Hematopoietic multipotent progenitor cell (in vitro differentiated cells): ENCODE measurements at places on chromosomes 3 and 15.

DNA sequence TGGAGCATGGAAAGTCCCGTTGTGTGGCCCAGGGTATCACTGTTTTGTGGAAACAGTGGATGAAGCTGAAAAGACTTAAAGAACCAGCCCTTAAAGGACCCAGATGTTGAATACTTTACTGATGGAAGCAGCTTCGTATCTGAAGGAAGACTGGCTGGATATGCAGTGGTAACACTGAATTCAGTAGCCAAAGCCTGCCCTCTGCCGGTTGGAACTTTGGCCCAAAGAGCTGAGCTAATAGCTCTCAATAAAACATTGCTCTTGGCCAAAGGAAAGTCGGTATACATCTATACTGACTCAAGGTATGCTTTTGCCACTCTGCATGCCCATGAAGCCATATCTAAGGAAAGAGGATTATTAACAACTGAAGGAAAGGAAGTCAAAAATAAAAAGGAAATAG, 885.4 kb downstream of the PDCD6IP start:
- peak; percentile 29 for DNase-seq

GRCh38 chr3:191592105-191592504, 131.1 kb downstream of the PYDC2 start:
- no peak for DNase-seq

DNA sequence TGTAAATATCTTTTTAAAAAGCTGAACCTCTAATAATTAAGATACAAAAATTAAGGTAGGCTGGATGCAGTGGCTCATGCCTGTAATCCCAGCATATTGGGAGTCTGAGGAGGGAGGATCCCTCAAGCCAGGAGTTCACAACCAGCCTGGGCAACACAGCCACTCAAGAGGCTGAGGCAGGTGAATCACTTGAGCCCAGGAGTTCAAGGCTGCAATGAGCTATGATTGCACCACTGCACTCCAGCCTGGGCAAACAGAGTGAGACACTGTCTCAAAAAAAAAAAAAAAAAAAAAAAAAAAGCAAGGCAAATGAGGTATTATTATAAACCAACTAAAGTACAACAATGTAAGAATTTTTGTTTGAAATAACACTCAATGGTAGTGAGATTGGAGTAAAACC, 47.6 kb downstream of the EFHB start:
- no peak for DNase-seq

DNA sequence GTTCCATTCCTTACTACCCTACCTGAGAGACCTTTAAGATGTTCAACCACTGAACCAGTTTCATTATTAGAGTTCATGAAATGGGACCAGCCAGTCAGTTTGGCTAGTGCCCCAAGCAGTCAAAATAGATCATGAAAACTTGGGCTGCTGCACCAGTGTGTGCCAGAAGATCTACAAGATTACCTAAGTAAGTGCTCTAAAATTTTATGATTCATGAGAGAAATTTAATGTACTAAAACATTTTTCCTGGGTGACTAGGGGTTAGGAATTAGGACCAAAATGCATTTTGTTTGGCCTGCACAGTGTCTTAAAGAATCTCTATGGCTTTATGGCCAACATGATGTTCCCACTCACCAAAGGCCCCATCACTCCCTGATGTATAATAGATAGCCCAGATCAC, 214.7 kb downstream of the ATP8B4 start:
- no peak for DNase-seq

- DNase-seq, result no peak
Measured at GRCh38 chr15:56082263-56082761, 88.9 kb upstream of the NEDD4 start.

DNA sequence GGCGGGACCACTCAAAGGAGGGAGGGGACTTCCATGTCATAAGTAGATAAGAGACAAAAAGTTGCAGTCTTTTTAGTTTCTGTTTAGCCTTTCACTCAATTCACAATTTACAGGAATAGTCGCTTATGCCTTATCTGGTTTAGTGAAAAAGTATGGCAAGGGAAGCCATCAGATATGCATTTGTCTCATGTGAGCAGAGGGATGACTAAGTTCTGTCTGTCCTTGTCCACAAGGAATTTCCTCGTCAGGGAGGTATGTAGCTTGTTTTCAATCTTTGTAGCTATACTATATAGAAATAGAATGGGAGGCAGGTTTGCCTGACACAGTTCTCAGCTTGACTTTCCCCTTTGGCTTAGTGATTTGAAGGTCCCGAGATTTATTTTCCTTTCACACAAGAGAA, 882.8 kb downstream of the NAALADL2 start:
- DNase-seq, result no peak

DNA sequence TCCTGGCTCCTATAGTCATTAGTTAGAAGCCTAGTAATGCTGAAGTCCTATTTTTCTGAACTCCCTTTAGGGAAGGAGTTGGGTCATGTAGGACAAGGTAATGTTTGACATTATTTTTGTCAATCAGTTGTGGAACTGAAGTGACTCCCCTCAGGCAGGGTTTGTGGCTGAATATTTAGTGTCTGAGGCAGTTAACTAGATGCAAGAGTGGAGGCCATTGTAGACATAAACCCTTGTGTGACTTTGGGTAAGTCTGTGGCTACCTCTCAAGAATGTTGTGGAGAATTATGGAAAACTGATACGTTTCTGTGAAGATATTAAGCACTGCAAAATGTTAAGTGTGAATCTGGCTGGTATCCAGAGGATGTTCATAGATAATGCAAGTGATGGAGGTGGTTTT, 125.2 kb upstream of the PHLDB2 start:
- no peak for DNase-seq

DNA sequence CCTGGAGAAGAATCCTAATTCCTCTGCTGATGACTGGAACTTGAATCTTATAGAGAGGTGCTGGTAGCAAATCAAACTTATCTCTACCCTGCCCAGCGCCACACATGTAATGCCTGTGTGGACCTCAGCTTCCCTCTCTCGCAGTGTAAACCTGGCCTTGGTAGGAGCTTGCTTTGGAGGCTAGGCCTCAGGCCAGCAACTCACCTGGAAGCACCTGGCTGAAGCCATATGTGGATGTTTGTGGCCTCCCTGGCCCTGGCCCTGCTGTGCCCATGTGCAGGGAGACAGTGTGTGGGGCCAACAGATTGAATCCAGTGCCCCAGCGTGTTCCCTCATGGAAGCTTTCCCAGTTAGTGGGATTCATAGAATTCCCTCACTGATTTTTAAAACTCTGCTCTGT, 8.4 kb downstream of the TTC21A start:
- no peak for DNase-seq

DNA sequence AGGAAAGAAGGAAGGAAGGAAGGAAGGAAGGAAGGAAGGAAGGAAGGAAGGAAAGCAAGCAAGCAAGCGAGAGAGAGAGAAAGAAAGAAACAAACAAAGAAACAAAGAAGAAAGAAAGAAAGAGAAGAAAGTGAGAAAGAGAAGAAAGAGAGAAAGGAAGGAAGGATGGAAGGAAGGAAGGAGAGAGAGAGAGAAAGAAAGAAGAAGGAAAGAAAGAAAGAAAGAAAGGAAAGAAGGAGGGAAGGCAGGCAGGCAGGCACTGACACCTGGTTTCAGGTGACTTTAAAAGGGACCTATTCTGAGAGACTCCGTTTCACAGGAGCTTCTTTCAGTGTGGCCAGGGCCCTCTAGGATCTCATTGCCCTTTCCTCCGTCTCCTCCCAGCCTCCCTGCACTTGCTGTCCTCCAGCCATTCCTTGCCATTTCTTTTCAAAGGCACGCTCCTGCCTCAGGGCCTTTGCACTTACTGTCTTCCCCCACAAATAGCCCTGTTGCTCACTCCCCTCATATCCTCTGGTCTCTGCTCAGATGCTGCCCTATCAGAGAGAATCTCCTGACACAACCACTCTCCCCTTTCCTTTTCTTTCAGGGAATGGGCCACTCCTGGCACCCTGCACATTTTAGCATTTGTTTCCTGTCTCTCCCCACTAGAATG, 31.5 kb downstream of the IL12A start:
- DNase-seq, result no peak

GRCh38 chr3:153783106-153783505, 338.1 kb upstream of the ARHGEF26 start:
- no peak for DNase-seq

- DNase-seq, result no peak
Measured at GRCh38 chr3:126958638-126959085, 24.3 kb upstream of the PLXNA1 start.

GRCh38 chr3:187002915-187003314, 72.6 kb downstream of the ST6GAL1 start:
- DNase-seq, result no peak

DNA sequence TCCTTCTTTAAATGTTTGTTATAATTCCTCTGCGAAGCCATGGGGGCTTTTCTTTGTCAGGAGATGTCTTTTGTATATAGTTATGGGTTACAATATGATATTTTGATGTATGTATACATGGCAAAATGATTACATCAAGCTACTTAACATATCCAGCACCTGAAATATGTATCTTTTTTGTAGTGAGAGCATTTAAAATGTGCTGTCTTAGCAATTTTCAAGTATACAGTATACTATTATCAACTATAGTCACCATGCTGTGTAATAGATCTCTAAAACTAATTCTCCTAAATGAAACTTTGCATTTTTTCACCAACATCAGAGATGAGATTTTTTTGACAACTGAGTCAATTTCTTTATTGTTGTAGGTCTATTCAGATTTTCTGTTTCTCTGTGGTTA, 77.2 kb downstream of the STXBP5L start:
- no peak for DNase-seq

GRCh38 chr3:128369121-128369703, 97.5 kb downstream of the DNAJB8 start:
- DNase-seq, result no peak

DNA sequence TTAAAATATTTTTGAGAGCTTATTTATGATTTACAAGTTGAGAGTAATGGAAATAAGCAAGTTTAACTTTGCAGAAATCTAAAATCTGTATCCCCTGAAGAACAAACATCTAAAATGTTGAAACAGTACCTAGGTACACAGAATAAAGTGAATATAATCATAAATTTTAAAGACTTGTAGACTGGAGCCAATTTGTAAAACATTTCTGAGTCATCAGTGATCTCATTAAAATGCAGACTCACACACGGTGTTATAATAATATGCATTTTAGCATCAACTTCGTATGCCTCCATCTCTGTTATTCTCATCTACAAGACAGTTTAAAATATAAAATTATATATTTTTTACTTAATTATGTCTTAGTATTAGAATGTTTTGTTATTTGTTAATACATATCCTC, 399.5 kb upstream of the GOLIM4 start:
- no peak for DNase-seq

DNA sequence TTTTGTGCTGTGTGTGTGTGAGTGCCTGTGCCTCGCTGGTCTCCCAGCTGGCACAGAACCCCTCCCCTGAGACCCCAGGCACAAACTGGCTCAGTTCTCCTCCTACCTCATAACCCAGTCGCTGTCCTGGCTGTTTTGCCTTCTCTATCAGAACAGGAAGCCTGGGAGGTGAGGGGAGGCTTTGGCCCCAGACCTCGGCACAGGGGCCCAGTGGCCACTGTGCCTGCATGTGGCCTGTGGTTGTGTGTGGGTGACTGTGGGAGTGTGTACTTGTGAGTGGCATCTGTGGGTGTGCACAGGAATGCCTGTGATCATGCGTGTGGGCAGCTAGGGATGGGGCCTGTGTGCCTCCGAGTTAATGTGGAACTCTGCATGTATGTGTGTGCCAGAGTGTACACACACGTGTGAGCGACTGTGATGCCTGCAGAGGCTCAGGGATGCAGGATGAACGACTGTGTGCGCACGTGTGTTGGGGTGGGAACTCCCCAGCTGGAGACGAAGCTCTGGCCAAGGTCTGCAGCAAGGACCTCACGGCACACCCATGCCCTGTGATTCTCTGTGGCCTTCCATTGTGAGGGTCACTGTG, 32.3 kb downstream of the PSTPIP1 start:
- no peak for DNase-seq

GRCh38 chr3:12479919-12480427, 4.3 kb upstream of the TSEN2 start:
- DNase-seq, result peak; percentile 36

- DNase-seq, result no peak
Measured at GRCh38 chr3:65181391-65181871, 493.6 kb upstream of the ADAMTS9 start.

GRCh38 chr3:138640537-138640936, 32.0 kb downstream of the FAIM start:
- no peak for DNase-seq

GRCh38 chr3:140438736-140439470, 239.0 kb upstream of the TRIM42 start:
- no peak for DNase-seq

- peak; percentile 94 for DNase-seq
Measured at GRCh38 chr3:126530171-126531050, 6.5 kb downstream of the CHST13 start.

GRCh38 chr3:42742688-42743087, 30.4 kb downstream of the CCDC13 start:
- DNase-seq, result no peak

- no peak for DNase-seq
Measured at GRCh38 chr15:68775671-68776476, 44.8 kb downstream of the ANP32A start.

- no peak for DNase-seq
Measured at GRCh38 chr3:37137516-37137915, 36.9 kb downstream of the LRRFIP2 start.

- peak; percentile 21 for DNase-seq
Measured at GRCh38 chr3:111324151-111324550, 217.8 kb upstream of the CD96 start.

DNA sequence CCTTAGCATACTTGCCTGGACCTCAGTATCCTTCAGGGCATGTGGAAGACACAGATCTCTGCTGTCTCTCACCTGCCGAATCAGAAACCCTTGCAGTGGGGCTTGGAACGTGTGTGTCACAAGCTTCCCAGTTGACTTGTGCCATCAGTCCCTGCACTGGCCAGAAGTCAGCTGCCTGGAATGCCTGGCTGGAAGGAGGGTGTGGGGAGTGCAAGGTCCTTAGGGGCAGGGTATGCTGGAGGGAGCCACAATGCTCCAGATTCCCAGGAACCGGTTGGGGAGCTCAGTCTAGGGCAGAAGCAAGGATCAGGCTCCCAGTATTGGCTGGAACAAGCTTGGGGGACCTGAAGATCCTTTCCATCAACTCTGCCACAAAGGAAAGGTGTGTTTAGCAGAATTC, 27.1 kb downstream of the SPSB4 start:
- no peak for DNase-seq

DNA sequence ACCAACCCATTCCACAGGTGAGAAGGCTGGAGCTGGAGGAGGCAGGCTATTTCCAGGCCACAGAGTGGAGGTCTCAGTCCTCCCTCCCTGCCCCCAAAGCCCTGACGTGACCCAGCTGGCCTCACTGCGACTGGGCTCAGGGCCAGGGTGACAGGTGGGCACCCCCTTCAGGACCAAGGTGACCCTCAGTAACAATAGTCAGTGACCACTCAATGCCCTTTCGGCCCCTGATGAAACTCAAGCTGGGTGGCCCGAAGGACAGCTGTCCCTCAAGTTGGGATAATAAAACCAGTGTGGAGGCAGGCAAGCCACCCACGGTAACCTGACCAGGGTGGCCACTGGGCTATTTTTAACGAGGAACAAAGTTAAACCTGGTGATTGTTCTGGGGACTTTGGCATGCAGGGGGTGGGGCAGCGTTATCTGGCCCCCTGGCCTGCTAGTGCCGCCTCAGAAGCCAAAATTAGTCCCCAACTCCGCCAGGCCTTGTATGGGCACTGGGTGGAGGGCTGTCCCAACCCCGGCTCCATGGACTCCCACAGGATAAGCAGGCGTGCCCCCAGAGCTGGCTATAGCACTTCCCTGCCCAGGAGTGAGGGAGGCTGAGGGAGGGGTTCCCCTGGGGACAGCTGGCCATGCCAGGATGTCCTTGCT, 1.1 kb downstream of the TNNC1 start:
- no peak for DNase-seq

GRCh38 chr3:36305929-36306520, 74.3 kb upstream of the STAC start:
- DNase-seq, result no peak
